ENCODE measurements at places on chromosomes 3 and 15. TPM values are rescaled to one million over a fixed set of nuclear protein-coding genes. Genes with fewer than 3 reads are reported as not detected.

ATP10A gene
- total RNA-seq, result 0.49 TPM

CPN2 gene
- not detected for total RNA-seq

C3orf49 gene
- total RNA-seq, result not detected

ST8SIA2 gene
- 0.31 TPM for total RNA-seq

AADACL2 gene
- not detected for total RNA-seq

PEX11A gene
- total RNA-seq, result 6.2 TPM

KLHDC8B gene
- 55.2 TPM for total RNA-seq

EID1 gene
- total RNA-seq, result 170 TPM

SRGAP3 gene
- total RNA-seq, result under 0.01 TPM

ARPIN gene
- total RNA-seq, result 17.0 TPM

Measured in bladder microvascular endothelial cell (primary cell).